ENCODE measurements at places on chromosomes 3 and 15.

GRCh38 chr15:92954578-92954977 lies 54.5 kb downstream of the CHD2 start:
- no peak for DNase-seq

GRCh38 chr15:93477721-93478120 lies 388.7 kb upstream of the RGMA start:
- DNase-seq = no peak

DNA sequence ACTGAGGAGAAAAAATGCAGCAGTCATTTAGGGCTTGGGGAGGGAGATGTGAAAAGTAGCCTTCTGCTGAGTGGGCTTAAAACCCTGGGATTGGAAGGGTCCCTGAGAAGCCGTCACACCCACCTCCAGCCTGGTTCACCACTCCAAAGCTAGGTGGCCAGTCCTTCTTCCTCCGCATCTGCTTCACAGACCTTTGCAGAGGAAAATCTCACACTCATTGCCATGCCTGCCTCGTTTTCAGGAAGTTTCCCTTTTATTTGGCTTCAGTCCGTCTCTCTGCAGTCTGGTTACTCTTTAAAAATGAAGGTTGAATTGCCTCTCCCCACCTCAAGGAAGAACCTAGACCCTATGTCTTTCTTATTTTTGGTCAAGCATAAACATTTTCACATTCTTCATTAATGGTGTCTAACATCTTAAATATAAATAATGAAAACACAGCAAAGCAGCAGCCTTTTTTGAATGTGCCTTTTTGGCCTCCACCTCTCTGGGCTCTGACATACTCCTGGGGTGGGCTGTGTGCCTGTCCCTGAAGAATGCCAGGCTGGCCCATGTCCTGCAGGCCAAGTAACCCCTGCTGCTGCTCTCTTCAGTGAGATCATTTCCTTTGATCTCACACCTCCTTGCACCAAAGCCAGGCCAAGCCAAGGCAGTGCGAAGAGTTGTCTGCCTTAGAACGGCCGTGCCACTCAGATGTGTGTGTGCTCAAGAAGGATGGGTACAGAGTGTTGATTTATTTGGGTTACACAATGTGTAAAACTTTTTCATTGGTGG lies 11.0 kb downstream of the MRAS start:
- DNase-seq = no peak

- no peak for DNase-seq
Measured at GRCh38 chr15:27092390-27092789, 121.4 kb downstream of the GABRG3 start.

DNA sequence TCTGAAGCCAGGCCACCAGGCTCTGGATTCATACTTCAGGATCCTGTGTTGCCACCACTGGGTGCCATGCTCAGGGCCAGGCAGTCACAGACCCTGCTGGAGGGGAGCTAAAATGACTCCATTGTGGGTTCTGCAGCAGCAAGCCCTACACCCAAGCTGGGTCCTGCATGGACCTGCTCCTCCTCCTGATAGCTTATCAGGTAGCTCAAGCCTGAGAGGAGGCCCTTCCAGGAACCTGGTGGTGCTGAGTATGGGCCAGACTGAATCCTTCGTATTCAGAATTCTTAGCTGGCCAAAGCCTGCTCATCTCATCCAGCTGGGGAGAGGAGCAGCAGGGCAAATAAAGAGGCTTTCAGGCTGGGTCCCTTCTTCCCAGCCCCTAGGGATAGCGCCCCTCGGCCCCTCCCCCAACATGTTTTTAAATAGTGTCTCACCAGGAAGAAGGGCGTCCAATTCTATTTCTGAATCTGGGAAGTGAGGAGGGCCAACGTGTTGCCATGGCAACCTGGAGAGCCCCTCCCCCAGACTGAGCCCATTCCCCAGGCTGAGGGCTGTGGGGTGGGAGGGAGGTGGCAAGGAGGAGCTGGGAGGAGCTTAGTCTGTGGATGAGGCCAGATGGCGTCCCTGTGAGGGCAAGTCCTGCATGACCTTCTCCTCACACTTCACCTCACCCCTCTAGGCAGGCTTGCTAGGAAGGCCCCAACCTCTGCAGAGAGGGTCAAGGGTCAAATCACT lies 11.0 kb upstream of the CAMKV start:
- DNase-seq = no peak

DNA sequence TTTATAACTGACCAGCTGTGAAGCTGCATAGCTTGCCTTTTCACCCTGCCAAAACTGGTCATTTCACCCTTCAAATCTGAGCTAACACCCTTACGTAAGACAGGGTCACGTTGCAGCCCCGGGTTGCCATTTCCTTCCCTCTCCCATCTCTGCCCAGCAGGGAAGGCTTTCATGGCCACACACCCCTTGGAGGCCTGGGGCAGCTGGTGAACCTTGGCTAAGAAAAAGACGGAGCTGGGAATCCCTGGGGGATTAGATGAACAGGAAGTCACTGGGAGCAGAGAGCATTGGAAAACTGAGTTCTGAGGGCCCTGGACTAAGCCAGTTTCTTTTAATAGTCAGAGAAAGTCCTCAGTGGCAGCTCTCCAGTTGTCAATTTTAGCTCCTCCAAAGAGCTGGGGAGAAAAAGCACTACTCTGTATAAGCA lies 67.8 kb downstream of the TTC23 start:
- DNase-seq = no peak

DNA sequence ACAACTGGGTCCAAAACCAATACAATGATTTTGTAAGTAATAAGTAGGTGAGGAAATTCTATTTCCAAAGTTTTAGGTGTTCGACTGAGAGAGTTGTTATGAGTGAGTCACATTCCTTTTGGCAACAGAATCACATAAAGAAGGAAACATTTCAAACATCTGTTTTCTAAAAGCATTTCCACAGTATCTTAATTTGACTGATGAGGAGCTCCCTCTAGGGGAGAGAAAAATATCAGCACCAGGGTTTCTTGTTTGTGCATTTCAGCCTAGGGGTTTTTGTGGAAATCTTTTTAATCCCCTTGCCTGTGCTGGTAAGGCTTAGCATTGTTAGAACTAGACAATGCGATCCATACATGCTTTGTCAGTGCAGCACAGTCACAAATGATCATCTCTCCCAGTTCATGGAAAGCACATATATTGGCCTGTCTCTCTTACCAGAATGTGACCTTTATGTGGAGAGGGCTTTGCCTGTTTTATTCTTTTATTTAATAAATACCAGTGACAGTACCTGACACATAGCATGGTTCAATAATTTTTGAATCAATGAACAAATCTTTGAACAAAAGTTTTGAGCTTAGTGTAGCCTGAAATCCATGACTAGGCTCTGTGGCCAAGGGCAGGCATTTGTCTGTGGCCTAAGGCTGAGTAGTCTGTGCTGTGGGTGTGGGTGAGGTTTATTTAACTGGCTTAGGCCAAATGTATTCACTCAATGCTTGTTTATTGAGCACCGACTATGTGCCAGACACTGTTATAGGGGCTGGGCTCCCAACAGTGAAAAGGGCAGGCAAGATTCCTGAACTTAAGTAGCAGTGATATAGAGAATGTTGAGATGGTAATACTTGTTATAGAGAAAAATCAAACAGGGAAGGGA lies 21.1 kb upstream of the IQCF6 start:
- no peak for DNase-seq

DNA sequence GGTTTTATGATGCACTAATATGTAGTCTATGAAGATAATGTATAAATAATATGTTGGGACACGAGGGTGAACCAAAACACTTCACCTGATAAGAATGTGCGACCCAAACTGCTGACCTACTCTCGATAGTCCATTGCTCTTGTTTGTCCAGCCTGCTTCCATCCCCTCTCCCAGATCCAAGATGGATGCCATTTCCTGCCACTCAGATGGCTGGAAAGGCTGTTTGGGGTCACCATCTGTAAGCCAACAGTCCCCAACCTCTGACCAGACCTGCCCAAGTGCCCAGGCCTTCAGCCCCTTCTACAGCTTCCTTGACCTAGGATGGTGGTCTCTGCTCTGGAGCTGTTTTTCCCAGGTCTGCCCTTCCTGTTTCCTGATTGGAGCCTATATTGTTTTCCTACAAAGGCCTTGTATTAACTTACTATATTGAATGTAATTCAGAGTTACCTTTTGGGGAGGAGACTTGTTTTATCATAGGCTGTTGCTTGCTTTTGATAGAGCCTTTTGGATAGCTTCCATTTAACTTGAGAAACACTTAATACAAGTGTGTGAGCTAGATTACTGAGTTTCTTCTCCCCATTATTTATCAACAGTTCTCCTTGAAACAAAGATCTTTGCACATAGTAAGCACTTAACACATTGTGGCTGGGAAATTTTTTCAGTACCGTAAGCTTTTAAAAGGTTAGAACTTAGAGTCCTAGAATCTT lies 5.0 kb upstream of the PAQR9 start:
- DNase-seq = no peak

GRCh38 chr3:141876381-141876890 lies at the start of gene ATP1B3:
ATP1B3 (plus strand) TSS chr3:141876643; CDS start chr3:141876802, 159 bp downstream.
- DNase-seq = peak; percentile 86
